K562 (cell line): ENCODE measurements at places on chromosomes 3 and 15. TPM values are rescaled to one million over a fixed set of nuclear protein-coding genes. Genes with fewer than 3 reads are reported as not detected.

The SLC26A6 gene
- total RNA-seq = 26.5 and 27.2 TPM in 2 replicates

DNA sequence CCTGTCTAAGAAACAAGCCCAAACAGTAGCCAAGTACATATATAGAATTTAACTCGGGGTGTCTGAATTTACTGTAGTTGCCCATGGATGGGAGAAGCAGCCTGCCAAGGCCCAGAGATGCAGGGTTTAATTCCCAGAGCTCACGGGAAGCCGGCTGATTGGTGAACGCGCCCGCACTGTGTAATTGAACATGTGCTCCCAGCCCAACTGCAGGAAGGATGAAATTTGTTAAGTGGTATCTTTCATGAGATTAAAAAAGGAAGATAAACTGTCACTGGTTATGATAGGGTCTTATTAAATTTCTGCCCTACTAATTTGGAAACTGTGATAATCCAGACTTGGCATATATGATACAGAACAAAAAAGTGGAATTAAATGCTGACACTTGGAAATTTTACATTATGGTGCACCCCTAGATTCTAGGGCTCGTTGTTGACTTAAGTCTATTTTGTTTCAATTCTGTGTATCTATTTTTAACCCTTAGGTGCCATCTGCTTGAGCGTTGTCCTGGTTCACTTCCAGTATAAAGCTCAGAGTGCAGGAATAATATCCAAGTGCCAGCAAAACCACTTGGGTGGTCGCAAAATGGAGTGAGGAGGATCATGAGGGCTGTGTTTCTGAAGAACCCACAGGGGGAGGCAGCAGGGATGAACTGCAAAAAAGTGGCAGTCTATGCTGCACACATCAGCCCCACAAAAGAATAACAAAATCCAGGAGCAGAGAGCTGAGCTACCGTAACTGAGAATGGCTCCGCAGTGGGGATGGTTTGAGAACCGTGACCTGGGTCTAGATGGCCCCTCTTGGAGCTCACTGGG is 13.8 kb upstream of the TMC3 start:
- no peak for DNase-seq

DNA sequence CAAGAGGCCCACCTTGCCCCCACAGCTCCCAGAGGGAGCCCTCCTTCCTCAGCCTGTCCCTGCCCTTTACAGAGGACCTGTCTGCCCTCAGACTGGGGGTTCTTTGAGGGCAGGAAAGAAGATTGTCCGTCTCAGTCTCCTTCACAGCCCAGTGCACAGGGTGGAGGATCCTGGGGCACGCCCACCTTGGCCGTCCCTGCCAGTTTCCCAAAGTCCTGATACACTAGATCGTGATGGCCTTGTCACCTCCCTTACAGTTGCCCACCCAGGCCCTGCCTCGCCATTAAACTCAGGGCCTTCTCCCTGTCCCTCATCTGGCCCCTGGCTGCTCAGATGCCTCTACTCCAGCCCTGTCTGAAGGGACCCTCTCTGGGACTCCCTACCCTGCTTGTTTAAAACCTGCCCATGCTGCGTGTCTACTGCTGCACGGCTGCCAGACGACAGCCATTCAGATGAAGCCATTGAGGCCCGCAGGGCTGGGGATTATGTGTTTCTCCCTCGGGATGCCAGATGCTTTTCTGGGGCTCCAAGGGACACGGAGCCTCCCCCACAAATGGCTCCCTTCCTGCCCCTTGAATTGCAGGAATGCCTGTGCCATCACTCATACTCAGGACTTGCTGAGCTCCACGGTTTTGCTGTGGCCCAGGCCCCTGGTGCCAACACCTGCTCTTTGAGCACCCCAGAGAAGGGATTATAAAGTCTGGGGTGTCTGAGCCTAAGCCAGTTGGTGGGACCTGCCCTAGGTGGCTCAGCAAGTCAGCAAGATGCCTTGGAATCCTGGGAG is 27.8 kb downstream of the ACSBG1 start:
- no peak for DNase-seq

GRCh38 chr3:186374376-186374775 is 12.3 kb upstream of the DGKG start:
- no peak for DNase-seq

- DNase-seq = no peak
Measured at GRCh38 chr15:90592131-90592881, 62.6 kb downstream of the CRTC3 start.

GRCh38 chr3:25386686-25387255 is 41.3 kb upstream of the RARB start:
- DNase-seq = no peak

- DNase-seq = no peak
Measured at GRCh38 chr3:165635791-165636683, 201.2 kb downstream of the BCHE start.

GRCh38 chr15:35768949-35769348 is 223.0 kb upstream of the DPH6 start:
- no peak for DNase-seq

The TMA7 gene
- 201 and 209 TPM in 2 replicates for total RNA-seq

The GOLGA8J gene
- not detected in 2 replicates for total RNA-seq

The NRROS gene
- total RNA-seq = 13.0 and 13.8 TPM in 2 replicates

- DNase-seq = no peak
Measured at GRCh38 chr15:24761704-24762302, 86.2 kb downstream of the NPAP1 start.

The GNAT1 gene
- total RNA-seq = not detected in 2 replicates

The RPUSD3 gene
- 99.0 and 100 TPM in 2 replicates for total RNA-seq

GRCh38 chr15:56484287-56484686 is 19.4 kb upstream of the MNS1 start:
- DNase-seq = no peak

DNA sequence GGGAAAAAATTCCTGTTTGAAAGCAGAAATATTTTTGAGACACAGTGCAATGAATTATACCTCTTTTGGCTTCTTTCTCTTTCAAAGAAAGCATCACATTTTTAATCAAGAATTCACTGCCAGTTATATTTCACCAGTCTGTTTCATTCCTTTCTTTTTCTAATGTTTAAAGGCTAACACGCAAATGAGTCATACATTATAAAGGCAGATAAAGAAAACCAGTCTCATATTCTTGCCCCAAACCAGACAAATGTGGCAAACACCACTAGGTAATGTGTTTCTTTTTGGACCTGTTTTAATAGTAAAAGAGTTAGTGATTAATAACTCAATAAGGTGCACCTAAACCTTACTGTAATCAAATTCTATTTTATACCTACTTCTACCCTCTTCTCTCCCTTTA is 83.8 kb downstream of the PLOD2 start:
- no peak for DNase-seq

- DNase-seq = no peak
Measured at GRCh38 chr3:133945381-133946095, 49.9 kb upstream of the RAB6B start.

DNA sequence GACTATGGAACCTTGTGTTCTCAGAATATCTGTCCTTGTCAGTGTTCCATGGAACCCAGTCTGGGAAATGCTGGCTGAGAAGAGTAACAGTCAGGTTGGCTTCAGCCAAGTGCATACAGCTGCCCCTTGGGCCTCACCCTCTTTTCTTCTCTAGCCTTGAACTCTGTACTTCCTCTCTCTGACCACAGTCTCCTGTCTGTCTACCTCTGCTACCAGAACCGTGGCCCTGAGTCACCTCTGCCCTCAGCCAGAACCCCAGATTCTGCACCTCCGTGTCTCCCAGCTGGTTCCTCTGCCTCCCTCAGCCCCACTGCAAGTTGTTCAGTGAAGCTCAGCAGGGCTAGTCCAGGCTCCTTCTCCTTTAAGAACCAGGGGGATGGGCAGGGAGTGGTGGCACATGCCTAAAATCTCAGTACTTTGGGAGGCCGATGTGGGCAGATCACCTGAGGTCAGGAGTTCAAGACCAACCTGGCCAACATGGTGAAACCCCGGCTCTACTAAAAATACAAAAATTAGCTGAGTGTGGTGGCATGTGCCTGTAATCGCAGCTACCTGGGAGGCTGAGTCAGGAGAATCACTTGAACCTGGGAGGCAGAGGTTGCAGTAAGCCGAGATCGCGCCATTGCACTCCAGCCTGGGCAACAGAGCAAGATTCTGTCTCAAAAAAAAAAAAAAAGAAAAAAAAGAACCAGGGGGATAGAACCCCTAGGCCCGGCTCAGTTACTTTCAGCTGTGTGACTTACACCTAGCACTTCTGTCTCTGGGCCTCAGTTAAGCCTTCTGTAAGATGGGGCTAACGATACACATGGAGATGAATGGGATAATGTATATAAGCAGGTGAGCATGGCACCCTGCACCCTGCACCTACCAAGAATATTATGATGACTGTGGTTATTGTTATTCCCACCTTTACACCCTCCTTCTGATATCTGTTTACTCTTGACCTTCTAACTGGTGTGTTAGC is 24.3 kb upstream of the TATDN2 start:
- DNase-seq = no peak

The PIF1 gene
- 16.8 and 21.7 TPM in 2 replicates for total RNA-seq

The AP3B2 gene
- total RNA-seq = 0.18 TPM in 1 of 2 replicates, not detected in the other
